Kidney capillary endothelial cell (primary cell): ENCODE measurements at places on chromosomes 7 and 10.

GRCh38 chr7:29309041-29309854 lies 114.7 kb downstream of the CHN2 start:
- no peak for DNase-seq

- DNase-seq: no peak
These were observed 19.6 kb downstream of the DLG5 start for GRCh38 chr10:77906951-77907421.

DNA sequence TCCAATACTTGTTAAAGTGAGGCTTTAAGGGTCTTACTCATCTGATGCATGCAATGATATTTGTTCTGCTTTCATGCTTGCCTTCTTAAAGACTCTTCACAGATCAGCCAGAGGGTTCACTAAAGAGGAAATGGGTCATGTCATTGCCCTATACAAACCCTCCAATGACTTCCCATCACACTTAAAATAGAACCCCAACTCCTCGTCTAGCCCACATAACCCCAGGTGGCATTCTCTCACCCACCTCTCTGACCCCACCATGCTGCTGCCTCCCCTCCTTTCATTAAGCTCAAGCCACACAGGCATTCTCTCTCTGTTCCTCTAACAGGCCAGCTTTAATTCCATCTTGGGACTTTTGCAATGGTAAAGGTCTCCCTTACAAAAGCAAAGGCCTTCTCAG lies 253.6 kb downstream of the GRID1 start:
- DNase-seq: no peak

GRCh38 chr10:124458889-124459288 lies 2.7 kb upstream of the LHPP start:
- no peak for DNase-seq

GRCh38 chr7:141739250-141739649 lies 1.1 kb downstream of the SSBP1 start:
- no peak for DNase-seq

DNA sequence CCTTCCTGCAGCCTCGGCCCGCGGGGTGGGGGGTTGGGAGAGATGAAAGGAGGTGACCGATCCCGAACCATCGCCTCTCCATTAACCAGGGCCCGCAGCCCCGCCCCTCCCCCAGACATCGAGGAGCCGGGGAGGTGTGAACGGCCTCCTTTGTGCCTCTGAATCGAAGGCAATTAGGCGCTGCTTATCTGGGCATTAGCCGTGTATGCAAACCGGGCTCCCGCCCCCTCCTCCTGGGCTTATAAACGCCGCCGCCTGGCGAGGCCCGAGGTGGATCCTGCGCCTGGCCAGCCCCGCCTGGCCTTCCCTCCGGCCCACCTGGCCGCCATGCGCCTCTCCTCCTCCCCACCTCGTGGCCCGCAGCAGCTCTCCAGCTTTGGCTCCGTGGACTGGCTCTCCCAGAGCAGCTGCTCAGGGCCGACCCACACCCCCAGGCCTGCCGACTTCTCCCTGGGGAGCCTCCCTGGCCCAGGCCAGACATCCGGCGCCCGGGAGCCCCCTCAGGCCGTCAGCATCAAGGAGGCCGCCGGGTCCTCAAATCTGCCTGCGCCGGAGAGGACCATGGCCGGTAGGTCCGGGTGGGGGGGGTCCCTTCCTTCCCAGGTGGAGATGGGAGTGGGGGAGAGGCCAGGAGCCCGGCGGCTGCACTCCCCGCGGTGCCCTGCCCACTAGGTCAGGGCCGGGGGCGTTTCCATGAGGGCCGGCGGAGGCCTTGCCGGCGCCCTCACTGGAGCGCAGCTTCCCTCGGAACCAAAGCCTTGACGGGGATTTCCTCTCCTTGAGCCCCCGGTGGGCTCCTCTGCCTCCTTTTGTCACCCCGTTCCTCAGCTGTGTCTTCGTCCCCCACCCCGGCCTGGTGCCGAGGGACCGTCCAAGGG lies at the start of gene VENTX:
TSS of gene VENTX (plus strand) at position 268 of the 878 bp plus-strand sequence. CDS start at position 328, 60 bp downstream.
- no peak for DNase-seq

- no peak for DNase-seq
These were observed 9.9 kb downstream of the PIP4K2A start for GRCh38 chr10:22704471-22704911.
